IMR-90 (cell line): ENCODE measurements at places on chromosomes 11 and 22.
A peak's percentile ranks its signal among the peaks of the same experiment; 100 is the strongest.

- H3K27ac ChIP-seq, result no peak overlapping the region
- H3K27me3 ChIP-seq, result no peaks in the 10 kb centered on the region
- DNase-seq, result no peak
- H3K4me3 ChIP-seq, result no peak overlapping the region
- peaks cover 11% of the 10 kb centered on the region; the same call in 1 of the 2 replicates for H3K4me1 ChIP-seq
These were observed 81.4 kb downstream of the SLC1A2 start for GRCh38 chr11:35337914-35338305.

GRCh38 chr22:49825436-49825835 lies 2.2 kb downstream of the BRD1 start:
- peaks cover 35% of the 10 kb centered on the region for H3K36me3 ChIP-seq
- peak overlapping the region; percentile 54 for H3K27ac ChIP-seq
- peak overlapping the region; percentile 98 for H3K4me3 ChIP-seq
- DNase-seq, result peak; percentile 66
- peaks cover 10% of the 10 kb centered on the region for H3K4me1 ChIP-seq

GRCh38 chr11:61793083-61793828 lies 545 bp downstream of the FEN1 start:
- peaks cover 3% of the 10 kb centered on the region for H3K4me1 ChIP-seq
- peaks cover 28% of the 10 kb centered on the region for H3K36me3 ChIP-seq
- H3K27ac ChIP-seq, result peak overlapping the region; percentile 98

DNA sequence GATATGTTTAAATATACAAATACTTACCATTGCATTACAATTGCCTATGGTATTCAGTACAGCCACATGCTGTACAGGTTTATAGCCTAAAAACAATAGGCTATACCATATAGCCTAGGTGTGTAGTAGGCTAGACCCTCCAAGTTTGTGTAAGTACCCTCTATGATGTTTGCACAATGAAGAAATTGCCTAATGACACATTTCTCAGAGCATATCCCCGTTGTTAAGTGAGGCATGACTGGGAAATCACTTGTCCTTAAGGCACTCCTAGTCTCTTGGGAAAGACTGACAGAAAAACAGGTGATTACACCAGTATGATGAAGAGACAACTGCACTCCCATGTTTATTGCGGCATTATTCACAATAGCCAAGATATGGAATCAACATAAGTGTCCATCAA lies 187.2 kb downstream of the SPON1 start:
- DNase-seq, result no peak
- H3K27me3 ChIP-seq, result peaks cover 3% of the 10 kb centered on the region; the same call in 1 of the 2 replicates
- H3K36me3 ChIP-seq, result no peaks in the 10 kb centered on the region
- H3K4me3 ChIP-seq, result no peak overlapping the region

GRCh38 chr11:22479208-22479607 lies 141.0 kb downstream of the SLC17A6 start:
- no peak overlapping the region for H3K4me3 ChIP-seq
- no peaks in the 10 kb centered on the region for H3K36me3 ChIP-seq
- no peak overlapping the region for H3K27ac ChIP-seq
- DNase-seq, result no peak
- no peaks in the 10 kb centered on the region for H3K4me1 ChIP-seq

DNA sequence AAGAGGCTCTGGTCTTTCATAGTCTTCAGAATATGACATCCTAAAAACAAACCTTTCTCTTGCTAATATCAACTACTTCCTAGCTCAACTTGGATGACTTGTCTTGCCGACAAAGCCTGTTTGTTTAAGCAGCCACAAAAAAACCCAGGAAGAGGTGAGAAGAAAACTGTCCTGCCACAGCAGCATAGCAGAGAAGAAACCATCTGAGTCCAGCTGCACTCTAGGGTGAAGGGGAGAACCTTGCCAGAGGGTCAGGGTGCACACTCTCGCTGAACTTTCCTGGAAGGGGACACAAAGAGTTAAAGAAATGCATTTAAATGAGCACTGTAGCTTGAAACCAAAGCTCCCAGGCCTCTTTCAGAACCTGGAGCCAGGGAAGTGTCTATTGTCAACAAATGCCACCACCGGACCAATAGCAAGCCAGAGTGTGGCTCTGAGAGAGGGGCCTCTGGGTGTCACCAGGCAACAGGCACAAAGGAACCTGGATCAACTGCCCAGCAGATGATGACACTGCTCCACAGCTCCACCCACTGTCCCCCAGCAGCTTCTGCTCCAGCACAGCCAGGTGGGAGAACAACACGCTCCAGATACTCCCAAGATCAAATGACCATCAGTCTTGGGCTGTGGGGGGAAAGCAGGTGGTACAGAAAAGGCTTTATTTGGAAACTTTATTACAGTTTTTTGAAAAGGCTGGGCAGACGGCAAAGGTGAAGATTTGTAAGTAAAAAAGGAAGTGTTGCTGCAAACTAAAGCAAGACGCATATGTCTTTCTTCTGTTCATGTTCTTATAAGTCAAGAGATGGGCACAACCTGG lies 105.7 kb downstream of the RASSF10 start:
- no peak for DNase-seq
- H3K27me3 ChIP-seq, result no peaks in the 10 kb centered on the region
- peaks cover 13% of the 10 kb centered on the region for H3K4me1 ChIP-seq
- H3K27ac ChIP-seq, result no peak overlapping the region
- H3K4me3 ChIP-seq, result no peak overlapping the region

DNA sequence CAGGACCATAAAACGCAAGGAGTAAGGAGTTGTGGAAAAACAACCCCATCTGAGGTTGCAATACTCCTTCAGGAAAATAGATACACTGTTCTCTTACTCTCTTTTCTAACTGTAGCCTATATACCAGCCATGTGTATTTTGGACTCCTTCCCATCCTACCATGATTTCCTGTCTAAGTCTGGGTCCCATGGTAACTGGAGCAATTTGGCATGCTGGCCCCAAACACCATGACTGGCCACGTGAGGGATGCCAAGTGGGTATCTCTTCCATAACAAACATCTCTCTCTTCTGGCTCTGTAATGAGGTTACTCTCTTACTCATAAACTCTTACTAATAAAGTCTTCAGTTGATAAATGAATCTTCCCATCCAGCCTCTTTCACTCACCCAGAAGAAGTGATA lies 26.5 kb downstream of the ABTB2 start:
- DNase-seq, result peak; percentile 60
- H3K36me3 ChIP-seq, result no peaks in the 10 kb centered on the region
- peaks cover 18% of the 10 kb centered on the region for H3K27me3 ChIP-seq

DNA sequence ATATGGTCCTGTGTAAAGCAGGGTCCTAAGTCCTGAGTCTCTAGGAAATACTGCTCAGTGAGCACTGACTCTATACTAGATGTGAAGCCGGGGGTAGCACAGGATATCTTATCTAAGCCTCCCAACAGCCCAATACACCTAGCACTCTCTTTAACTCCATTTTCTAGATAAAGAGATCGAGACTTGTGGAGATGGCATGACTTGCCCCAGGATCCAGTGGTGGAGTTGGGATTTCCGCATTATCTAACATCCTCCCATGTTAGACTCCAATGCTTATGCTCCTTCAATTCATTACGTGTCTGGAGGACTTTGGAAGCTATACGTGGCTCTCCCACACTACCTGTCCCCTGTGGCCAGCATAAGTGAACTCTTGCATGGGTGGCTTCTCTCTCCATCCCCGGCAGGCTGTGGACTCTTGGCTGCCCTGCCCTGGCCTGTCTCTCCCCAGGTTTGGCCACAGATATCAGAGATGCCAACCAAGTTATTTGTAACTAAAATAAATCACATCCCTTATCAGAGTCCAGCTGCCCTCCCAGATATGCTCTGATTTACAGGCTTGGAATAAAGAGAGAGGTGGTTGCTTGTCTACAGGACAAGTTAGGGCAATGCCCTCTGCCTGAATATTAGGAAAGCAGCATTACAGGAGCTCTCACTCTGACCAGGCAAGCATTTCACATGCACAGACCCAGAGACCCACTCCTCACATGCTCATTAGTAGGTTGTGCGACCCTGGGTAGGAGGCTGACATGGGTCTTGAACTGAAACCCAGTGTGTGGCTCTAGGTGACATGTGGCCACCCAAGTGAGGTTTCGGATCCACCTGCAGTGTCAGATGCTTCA lies 4.5 kb downstream of the CD44 start:
- peak overlapping the region; percentile 86 for H3K27ac ChIP-seq
- peaks cover 44% of the 10 kb centered on the region for H3K36me3 ChIP-seq
- DNase-seq, result no peak
- no peaks in the 10 kb centered on the region for H3K27me3 ChIP-seq
- H3K4me3 ChIP-seq, result peak overlapping the region; percentile 9; the same call in 1 of the 2 replicates
- H3K4me1 ChIP-seq, result peaks cover 34% of the 10 kb centered on the region

DNA sequence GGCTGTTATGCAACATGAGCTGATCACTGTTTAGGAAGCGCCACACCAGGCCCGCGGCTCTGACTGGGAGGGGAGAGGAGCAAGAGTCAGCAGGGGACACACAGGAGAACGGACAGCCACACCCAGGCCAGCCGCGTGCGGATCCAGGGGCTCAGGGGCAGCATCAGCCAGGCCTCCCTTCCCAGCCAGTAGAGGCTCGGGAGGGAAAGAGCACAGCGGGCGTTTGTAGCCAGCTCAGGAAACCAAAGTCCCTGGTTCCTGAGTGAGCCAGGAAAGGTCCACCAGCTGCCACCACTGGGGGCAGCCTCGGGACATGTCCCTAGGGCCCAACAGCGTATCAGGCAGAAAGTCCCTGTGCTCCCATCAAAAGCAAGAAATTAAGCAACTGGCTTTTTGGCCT lies 71.8 kb upstream of the PITPNB start:
- peaks cover 53% of the 10 kb centered on the region for H3K36me3 ChIP-seq
- no peak overlapping the region for H3K4me3 ChIP-seq
- H3K4me1 ChIP-seq, result peaks cover 13% of the 10 kb centered on the region
- H3K27ac ChIP-seq, result no peak overlapping the region

GRCh38 chr22:39362271-39362670 lies 12.5 kb downstream of the SYNGR1 start:
- peaks cover 6% of the 10 kb centered on the region for H3K36me3 ChIP-seq
- H3K27me3 ChIP-seq, result no peaks in the 10 kb centered on the region
- no peak for DNase-seq
- peaks cover 8% of the 10 kb centered on the region; the same call in 1 of the 2 replicates for H3K4me1 ChIP-seq

DNA sequence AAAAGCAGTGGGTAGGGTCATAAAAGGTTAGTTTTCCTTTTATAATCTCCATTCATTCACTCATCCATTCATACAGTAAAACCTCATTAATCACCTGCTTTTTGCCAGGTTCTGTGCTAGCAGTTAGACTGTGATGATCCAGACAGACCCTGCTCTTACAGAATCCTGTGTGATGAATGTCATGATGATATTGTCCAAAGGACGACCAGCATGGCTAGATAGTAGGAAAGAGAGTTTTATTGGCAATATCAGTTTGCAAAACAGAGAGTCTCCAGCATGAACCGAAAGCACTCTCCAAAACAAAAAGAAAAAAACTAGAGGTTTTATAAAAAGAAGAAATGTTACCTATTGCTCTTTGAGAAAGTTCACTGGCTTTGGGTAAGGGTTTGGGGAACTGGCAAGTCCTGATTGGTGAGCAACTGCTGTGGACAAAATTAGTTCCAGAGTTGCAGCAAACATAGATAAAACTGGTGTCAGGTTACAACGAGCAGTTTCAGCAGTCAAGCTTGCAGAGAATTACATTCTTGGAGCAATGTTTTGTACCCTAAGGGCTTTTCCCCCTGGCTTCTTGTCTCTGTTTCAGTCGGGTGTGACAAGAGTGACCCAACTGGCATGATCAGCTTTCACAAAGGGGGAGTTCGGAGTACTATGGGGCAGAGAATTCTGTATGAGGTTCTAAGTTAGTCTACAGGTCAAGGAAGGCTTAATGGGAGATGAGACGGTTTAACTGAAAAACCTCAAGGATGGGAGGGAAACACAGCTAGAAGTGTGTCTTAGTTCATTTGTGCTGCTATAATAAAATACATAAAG lies 58.3 kb downstream of the HSD17B12 start:
- peaks cover 6% of the 10 kb centered on the region for H3K36me3 ChIP-seq
- no peaks in the 10 kb centered on the region for H3K27me3 ChIP-seq
- H3K4me1 ChIP-seq, result peaks cover 11% of the 10 kb centered on the region
- H3K27ac ChIP-seq, result peak overlapping the region; percentile 45; the same call in 1 of the 2 replicates
- no peak overlapping the region for H3K4me3 ChIP-seq
- DNase-seq, result peak; percentile 90

DNA sequence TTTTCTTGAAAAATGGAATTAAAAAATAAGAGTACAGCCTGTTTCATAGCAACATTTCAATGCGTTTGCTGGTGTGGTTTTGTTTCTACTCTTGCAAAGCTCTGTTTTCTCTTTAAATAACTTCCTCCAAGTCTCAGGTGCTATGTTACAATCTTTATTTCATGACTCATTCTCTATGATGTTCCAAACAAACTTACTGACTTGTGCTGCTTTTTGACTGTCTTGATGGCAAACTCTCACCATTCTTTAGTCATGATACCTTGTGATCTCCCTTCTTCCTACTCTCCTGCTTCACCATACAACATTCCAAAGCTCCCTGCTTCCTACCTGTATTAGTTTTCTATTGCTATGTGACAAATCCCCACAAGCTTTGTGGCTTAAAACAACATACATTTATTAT lies 166.1 kb downstream of the C11orf91 start:
- H3K27ac ChIP-seq, result no peak overlapping the region
- H3K4me3 ChIP-seq, result no peak overlapping the region
- DNase-seq, result peak; percentile 63
- no peaks in the 10 kb centered on the region for H3K36me3 ChIP-seq

- peaks cover 2% of the 10 kb centered on the region; the same call in 1 of the 2 replicates for H3K27me3 ChIP-seq
- no peaks in the 10 kb centered on the region for H3K4me1 ChIP-seq
- H3K27ac ChIP-seq, result no peak overlapping the region
- H3K4me3 ChIP-seq, result no peak overlapping the region
- no peaks in the 10 kb centered on the region for H3K36me3 ChIP-seq
These were observed 8.6 kb downstream of the CDC42BPG start for GRCh38 chr11:64835616-64836447.

- no peak overlapping the region for H3K27ac ChIP-seq
- H3K4me1 ChIP-seq, result no peaks in the 10 kb centered on the region
- no peak for DNase-seq
- no peaks in the 10 kb centered on the region for H3K27me3 ChIP-seq
These were observed 19.4 kb downstream of the RNH1 start for GRCh38 chr11:487571-488021.

DNA sequence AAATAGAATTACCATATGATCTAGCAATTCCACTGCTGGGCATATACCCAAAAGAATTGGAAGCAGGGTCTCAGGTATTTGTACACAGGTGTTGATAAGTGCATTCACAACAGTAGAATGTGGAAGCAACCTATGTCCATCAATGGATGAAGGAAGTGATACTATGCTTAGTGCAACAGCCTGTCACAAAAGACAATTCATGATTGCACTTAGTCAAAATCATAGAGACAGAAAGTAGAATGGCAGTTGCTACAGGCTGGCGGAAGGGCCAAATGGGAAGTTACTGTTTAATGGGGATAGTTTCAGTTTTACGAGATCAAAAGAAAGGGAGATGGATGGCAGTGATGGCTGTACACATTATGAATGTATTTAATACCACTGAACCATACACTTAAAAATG lies 42.0 kb downstream of the SGSM3 start:
- peaks cover 62% of the 10 kb centered on the region for H3K36me3 ChIP-seq
- H3K4me3 ChIP-seq, result no peak overlapping the region
- H3K27ac ChIP-seq, result no peak overlapping the region
- no peaks in the 10 kb centered on the region for H3K27me3 ChIP-seq
- DNase-seq, result no peak

GRCh38 chr11:76622493-76623094 lies 48.0 kb downstream of the LRRC32 start:
- H3K36me3 ChIP-seq, result no peaks in the 10 kb centered on the region
- peak overlapping the region; percentile 23; the same call in 1 of the 2 replicates for H3K27ac ChIP-seq
- H3K27me3 ChIP-seq, result no peaks in the 10 kb centered on the region

GRCh38 chr11:126485986-126486635 lies 130.6 kb downstream of the ST3GAL4 start:
- no peaks in the 10 kb centered on the region for H3K27me3 ChIP-seq
- no peak overlapping the region for H3K4me3 ChIP-seq
- no peak overlapping the region for H3K27ac ChIP-seq
- DNase-seq, result no peak
- peaks cover 18% of the 10 kb centered on the region for H3K4me1 ChIP-seq
